GM13977 (cell line): ENCODE measurements at places on chromosomes 4 and X.

DNA sequence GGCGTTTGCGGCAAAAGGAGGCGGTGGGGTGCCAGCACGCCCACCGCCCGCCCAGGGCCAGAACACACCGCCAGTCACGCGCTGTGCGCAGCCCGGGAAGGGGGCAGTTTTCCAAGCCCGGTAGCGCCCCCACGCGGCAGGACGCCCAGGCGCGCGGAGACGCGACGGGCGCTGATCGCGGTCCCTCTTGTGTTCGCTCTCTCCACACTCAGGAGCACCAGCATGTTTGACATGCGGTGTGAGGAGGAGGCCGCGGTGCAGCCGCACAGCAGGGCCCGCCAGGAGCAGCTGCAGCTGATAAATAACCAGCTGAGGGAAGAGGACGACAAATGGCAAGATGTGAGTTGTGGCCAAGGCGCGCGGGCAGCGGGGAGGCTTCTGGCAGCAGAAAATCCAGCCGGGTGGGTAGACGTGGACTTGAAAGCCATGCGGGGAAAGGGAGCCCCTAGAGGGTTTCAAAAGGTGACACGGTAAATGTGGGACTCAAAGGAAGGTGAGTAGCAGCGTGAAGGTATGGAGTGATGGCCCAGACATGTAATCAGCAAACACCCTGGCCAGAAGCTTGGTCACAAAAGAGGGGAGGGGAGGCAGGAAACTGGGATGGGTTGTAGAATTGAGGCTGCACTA is 104.1 kb downstream of the PHOX2B start:
- no peak for DNase-seq

DNA sequence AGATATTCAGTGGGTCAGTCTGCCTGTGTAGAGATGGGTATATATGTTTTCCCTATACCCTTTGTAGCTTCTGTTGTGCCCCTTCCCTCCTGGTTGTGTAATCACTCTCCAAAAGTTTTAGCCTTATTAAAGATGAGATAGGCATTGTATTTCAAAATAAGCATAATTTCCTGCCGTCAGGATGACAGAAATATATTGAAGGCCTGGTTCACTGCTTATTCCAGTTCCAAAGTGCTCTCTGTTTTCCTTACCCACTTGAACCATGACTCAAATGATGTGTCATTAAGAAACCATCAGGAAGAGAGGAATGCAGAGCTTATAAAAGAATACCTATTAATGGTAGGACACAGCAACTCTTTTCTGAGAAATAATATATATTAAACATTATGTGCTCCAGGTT is 178.5 kb downstream of the GABRB1 start:
- DNase-seq, result no peak

- no peak for DNase-seq
These were observed 267.3 kb downstream of the BCOR start for GRCh38 chrX:39830414-39830813.

DNA sequence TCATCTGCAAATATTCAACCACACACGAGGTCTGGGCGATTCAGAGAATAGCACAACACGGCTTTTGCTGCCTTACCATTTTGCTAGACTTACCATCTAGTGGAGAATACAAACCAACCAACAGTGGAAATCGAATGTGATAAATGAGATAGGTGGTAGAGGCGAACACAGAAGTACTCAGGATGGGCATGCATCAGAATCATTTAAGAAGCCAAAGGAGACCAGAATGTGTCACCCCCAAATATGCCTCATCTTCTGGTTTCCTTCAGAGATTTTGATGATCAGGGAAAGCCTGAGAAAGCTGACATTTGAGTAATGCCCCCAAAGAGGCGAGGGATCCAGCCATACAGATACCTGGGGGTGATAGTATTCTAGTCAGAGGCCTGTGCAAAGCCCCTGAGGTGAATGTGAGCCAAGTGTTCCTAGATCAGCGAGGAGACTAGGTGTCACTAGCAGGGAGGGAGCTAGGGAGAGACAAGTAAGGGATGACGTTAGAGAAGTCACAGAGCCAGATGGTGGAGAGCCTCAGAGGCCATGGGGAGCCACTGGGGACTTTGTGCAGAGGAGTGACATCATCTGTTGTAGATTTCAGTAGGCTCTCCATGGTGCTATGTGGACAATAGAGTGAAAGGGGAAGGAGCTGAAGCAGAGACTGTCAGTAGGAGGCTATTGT is 1.7 kb downstream of the MTMR1 start:
- peak; percentile 62 for DNase-seq

DNA sequence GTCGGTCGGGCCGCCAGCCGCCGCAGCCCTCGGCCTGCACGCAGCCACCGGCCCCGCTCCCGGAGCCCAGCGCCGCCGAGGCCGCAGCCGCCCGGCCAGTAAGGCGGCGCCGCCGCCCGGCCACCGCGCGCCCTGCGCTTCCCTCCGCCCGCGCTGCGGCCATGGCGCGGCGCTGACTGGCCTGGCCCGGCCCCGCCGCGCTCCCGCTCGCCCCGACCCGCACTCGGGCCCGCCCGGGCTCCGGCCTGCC is 213 bp downstream of the NFKB1 start:
- no peak for DNase-seq

DNA sequence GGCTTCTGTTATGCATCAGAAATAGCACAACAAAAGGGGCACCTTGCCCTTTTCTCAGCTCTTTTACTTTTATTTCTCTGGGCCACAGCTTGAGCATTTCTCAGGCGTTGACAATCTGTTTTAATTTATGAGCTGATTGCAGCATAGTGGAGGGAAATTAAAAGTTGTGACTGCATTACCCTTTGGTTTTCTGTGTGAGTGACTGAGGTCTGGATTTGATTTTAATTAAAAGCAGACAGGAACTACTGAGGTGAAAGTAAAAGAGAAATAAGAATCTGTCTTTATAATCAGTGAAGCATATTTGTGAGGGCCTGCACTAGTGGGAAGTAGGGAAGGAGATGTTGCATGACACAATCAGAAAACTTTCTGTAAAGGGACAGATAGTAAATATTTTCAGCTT is 43.4 kb upstream of the GEMIN8 start:
- no peak for DNase-seq

GRCh38 chrX:20393944-20394343 is 127.2 kb upstream of the RPS6KA3 start:
- DNase-seq, result no peak

- no peak for DNase-seq
These were observed 45.7 kb downstream of the GPAT3 start for GRCh38 chr4:83581411-83582288.

DNA sequence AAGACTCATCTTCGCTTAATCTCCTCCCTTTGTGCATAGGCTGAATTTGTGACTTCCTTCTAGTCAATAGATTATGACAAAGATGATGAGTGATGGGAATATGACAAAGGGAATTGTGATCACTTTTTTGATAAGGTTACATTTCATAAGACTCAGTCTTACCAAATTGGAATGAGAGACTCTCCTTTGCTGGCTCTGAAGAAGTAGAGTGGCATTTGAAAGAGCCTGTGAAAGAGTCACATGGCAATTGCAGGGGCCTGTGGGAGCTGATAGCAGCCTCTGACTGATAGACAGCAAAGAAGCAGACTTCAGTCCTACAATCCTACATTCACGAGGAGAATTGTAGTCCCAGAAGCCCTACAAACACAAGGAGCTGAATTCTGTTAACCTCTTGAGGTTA is 44.9 kb upstream of the ADAMTS3 start:
- DNase-seq, result no peak

DNA sequence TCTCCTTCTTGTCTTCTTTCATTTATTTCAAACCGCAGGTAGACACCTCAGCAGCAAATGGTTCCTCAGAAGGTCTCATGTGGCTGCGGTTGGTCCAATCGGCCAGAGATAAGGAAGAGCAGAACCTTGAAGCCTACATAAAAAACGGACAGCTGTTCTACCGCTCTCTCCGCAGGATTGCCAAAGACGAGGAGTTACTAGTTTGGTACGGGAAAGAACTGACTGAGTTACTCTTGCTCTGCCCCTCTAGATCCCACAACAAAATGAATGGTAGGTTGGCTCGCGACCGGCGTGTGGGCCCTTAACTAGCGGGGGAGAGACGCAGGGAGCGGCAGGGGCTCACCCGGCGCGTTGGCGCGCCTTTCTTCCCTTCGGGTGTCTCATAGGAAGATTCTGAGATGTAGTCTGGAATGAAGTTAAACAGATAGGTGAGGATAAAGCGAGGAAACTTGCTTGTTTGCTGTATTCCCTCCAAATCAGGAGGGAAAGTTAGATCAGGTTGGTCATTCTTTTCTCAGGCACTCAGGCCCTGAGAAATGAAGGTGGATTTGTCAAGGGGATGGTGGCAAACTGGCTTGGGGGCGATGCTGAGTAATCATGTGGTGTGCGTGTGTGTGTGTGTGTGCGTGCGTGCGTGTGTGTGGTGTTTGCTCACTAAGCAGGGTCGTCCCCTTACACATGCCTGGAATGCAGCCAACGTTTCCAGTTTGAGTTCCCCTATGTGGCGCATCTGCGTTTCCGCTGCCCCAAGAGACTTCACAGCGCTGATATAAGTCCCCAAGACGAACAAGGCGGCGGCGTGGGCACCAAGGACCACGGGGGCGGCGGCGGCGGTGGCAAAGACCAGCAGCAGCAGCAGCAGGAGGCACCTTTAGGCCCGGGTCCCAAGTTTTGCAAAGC is 4.2 kb downstream of the PRDM8 start:
- no peak for DNase-seq

- DNase-seq, result no peak
These were observed 512.8 kb downstream of the ANKRD50 start for GRCh38 chr4:124199755-124200154.

- no peak for DNase-seq
These were observed 49.1 kb downstream of the DHRSX start for GRCh38 chrX:2451501-2452316.

DNA sequence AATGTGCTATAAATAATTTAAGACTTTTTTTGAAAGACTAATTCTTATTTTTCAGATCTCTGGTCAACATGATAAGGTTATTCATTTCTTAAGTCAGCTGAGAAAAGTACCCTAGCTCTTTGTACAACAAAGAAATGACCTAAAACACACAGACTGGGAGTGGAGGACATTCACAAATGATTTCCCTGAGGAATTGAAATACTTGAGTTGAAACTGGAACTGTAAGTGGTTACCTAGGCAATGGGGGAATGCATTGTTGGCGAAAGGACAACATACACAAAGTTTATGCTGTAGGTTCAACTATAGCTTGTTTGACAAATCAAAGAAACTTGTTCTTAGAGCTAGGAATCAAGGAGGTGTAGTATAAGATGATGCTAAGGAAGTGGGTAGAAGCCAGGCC is 915.5 kb downstream of the FAT4 start:
- DNase-seq, result no peak

DNA sequence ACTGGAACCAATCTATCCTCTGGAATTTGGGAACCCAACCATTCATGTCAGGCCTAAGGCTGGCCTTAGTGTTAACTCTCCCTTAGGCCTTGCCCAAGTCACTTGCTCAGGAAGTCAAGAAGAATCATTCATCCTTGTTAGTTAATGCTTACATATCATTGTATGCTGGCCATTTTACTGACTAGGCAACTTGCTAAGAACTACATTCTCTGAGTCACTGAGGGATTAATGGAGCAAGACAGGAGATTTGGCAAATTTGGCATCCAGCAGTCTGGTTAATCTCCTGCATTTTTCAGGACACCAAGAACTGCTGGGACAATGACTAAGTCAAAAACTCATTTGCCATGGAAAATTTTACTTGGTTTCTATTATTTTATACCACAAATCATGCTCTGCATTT is 115.8 kb upstream of the DDIT4L start:
- DNase-seq, result no peak

DNA sequence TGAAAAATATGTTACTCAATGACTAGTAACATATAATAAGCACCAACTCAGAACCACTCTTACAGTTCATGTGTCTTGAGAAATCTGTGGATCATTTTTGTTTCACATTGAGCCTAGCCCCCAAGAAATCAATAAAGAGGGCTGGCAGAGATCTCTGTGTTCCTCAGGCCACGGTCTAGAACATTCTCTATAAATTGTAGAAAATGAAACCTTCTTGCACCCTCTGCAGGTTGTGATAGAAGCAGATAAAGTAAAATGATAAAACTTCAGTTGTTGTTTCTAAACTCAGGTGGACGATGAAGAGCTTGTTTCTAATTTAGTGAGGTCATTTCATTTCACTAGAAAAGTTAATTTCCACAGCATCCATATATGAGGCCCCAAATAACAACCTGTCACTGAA is 182.7 kb downstream of the KIT start:
- no peak for DNase-seq
